ENCODE measurements at places on chromosomes 5 and 9. TPM values are rescaled to one million over a fixed set of nuclear protein-coding genes. Genes with fewer than 3 reads are reported as not detected.

PCDHGA5 gene
- total RNA-seq = 1.6 TPM

CPLANE1 gene
- 35.7 TPM for total RNA-seq

DMGDH gene
- not detected for total RNA-seq

SLC36A3 gene
- total RNA-seq = not detected

ADGRD2 gene
- total RNA-seq = not detected

PCDHGA11 gene
- total RNA-seq = 6.2 TPM

PDZD2 gene
- under 0.01 TPM for total RNA-seq

LCN1 gene
- total RNA-seq = not detected

C9orf57 gene
- not detected for total RNA-seq

Measured in placental epithelial cell (primary cell).